GM03348 (cell line): ENCODE measurements at places on chromosomes 4 and X.

GRCh38 chr4:165631912-165632311, 241.1 kb upstream of the TLL1 start:
- no peak for DNase-seq

GRCh38 chr4:169582203-169582602, 30.2 kb downstream of the NEK1 start:
- DNase-seq = no peak

DNA sequence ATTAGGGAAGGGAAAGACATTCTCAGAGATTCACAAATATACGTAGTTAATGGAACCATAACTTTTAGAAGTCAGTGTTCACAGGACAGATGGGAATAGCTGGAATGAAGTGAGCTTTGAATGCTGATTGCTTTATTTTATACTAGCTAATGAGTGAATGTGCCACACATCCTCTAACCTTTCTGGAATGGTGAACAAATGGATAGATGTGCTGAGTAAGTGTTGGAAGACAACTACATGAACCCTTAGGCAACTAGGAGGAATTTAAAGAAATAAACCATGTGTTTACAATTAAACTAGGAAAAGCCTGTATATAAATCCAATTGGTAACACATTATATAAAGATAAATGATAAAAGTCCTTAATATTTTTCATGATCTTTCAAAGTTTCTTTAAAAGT, 91.6 kb upstream of the LIMCH1 start:
- no peak for DNase-seq

GRCh38 chrX:154486396-154487207, at the start of gene UBL4A:
UBL4A (minus strand) TSS chrX:154486615; CDS start chrX:154486584, 31 bp downstream.
- DNase-seq = peak; percentile 87

DNA sequence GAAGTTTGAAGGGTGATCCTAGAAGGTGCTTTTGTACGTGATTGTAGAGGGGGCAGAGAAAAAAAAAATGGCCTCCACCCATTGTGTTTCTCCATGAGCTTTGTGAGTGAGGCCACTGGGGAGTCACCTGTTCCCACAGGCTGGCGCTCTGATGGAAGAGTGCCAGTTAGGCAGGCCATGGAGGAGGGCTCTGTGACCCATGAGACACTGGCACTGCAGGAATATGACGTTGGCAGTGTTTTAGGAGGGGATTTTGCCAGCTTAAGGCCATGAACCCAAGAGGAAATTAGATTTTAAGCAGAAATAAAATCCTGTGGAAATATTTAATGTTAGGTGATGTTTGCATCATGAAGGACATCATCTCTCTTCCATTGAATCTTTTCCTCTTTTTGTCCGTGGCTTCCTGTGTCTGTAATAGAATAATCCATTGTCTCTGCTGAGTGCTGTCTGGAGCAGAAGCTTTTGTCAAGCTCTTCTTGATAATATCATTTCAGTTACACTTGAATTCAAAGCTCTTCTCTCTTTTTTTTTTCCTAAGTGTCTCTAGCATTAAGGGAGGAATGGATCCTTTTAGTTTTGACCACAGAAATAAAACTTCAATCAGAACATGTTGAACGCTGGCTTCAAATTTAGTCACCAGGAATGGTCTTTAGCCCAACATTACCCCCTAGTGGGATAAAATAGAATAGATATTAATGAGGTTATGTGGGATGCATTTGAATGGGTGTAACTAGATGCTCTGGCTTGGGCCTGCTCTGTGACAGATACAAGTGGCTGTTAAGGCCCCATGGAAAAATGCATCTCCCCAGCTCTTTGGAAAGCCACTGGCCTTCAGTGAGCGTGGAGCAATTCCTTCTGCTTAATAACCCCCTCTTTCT, 41.0 kb upstream of the UCP1 start:
- peak; percentile 81 for DNase-seq

GRCh38 chrX:20538974-20539373, 272.3 kb upstream of the RPS6KA3 start:
- no peak for DNase-seq

DNA sequence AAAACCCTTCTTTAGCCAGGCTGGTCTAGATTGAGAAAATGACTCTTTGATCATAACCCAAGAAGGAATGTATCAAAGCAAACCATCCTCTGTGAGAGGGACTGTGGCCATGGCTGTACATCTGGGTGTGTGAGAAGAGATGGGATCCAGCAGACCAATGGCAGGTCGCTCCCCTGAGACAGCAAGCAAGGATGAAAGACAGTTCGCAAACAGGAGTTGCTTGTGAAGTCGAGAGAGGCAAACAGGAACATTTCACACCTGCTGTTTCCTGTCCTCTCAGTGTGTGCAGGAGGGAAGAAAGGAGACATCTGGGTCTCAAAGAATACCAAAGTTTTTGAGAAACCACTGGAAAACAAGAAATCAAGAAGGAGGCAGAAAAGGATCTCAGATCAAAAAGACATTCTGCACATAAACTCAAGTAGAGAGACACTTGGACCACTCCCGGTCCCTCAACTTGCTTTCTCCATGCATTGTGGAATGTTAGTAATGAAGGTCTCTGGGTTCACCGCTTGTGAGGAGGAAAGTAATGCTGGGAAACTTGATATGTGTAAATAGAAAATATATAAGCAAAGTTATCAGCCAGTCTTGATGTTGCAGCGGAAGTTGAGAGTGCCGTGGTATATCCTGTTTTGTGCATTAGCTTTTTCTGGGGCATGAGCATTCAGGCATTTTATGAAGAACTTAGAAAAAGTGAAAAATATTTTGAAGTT, 327.5 kb downstream of the BMPR1B start:
- DNase-seq = no peak

DNA sequence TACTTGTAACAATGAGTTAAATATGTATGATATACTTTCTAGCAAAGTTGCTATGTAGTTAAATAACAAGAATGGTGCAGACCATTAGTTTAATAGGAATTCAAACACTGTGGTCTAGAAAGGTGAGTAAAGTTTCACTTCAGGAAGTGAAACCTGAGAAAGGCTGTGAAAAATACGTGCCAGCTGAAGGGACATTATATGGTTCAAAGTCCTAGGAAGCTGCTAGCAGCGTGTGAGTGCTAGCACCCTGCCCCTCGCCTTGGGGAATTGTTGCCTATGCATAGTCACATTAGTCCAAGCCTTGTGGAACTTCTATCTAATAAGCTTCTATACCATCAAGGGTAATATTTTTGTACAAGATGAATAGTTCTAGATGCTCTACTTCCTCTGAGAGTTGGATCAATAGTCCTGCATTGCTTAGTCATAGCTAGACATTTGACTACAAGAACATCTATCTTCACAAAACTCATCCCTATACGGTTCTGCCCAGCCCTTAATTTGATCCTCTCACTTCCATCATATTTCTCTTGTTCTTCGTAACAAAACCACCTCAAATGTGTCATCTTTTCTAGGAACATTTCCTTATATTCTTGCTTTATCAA, 45.8 kb upstream of the ARSJ start:
- DNase-seq = no peak

DNA sequence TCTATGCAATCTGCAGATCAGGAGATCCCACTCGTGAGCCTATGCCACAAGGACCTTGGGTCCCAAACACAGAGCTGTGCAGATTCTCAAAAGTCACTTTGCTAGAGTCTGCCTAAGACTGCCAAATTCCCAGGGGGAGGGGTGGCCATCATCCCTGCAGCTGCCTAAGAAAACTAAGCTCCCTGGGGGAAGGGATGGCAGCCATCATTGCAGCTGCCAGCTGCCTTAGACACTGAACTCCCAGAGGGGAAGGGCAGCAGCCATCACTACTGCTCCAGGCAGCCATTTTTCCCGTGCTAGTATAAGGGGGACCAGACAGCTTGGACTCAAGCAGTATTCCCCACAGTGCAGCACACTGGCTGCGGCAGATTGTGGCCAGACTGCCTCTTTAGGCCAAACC, 156.9 kb downstream of the NKX6-1 start:
- DNase-seq = no peak

- DNase-seq = peak; percentile 12
Measured at GRCh38 chr4:91113130-91113706, 986.0 kb downstream of the CCSER1 start.

- no peak for DNase-seq
Measured at GRCh38 chrX:44898411-44899221, 25.6 kb downstream of the KDM6A start.

DNA sequence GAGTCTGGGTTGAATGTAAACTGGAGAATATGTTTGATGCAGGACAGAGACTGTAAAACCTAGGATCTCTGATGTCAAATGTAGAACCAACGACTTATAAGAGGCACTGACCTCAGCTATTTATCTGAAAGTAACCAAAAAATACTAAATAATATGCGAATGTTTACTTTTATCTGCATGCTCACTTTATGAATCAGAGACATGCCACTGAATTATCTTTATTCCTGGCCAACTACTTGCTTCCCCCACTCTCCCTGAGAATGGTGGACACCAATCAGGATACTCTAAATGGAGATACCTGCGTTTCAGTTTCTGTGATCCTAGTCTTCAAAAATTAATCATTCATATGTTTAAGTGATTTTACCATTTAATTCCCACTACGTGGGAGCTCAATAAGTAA, 1038.4 kb upstream of the PABPC4L start:
- DNase-seq = no peak

- no peak for DNase-seq
Measured at GRCh38 chr4:121799208-121799823, 1.8 kb upstream of the EXOSC9 start.

DNA sequence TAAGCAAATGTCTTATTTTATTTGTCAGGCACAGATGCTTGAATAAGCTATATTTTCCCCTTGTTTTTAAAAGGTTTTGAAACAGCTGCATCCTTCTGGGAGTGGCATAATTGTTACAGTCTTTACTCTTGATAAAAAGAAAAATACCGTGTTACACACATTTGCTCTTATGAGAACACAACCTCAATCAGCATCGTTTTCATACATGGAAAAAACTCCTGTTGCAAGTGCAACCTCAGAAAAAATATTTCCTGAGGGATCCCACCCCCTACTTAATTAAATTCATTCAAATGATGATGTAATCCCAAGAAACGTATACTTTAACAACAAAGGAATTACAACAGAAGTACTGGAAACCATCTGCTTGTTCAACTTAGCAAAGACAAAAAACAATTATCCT, 58.6 kb downstream of the SMAD1 start:
- DNase-seq = no peak

GRCh38 chrX:49792376-49792775, 36.7 kb upstream of the PAGE4 start:
- no peak for DNase-seq
